ENCODE measurements at places on chromosomes 5 and 9. TPM values are rescaled to one million over a fixed set of nuclear protein-coding genes. Genes with fewer than 3 reads are reported as not detected.

DNA sequence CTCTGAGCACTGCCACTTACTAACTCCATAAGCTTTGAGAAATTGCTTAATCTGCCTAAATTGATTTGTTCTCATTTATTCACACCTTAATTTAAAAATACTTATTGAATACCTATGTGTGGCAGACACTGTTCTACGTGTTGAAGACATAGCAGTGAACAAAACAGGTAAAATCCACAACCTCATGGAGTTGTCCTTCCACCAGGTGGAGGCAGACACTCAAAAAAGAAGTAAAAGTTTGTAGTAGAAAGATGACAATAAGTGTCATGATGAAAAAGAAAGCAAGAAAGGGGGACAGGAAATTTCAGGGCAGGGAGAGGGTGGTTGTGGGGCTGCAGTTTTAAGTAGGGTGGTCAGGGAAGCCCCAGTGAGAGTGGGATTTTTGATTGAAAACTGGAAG lies 94.9 kb downstream of the SREK1 start:
- DNase-seq: no peak

DNA sequence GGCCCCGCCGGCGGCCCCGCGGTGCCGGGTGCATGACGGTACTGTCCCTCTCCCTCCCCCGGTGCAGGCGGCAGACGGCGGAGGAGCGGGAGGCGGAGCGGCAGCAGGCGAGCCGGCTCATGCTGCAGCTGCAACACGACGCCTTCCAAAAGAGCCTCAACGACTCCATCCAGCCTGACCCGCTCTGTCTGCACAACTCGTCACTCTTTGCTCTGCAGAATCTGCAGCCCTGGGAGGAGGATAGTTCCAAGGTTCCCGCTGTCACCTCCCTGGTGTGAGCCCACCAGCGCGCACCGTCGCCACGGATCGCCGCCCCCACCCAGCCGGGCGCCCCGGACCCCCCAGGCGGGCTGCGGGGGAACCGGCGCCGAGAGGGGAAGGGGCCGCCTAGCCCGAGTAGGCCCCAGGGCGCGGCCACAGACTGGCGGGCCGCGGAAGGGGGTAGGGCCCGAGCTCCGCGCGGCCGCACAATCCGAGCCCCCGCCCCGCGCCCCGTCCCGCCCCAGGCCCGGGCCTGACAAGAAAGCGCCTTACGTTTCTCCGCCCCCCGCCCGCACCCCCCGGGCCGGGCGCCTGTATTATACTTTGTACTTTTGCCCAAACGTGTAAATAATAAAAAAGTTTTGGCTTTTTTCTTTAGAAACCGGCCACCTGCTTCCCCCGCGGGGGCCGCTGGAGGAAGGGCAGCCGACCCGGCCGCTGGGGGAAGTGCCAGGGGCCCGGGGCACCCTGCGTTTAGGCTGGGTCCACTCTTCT lies 2.5 kb downstream of the TLX3 start:
- no peak for DNase-seq

- peak; percentile 68 for DNase-seq
Observed at GRCh38 chr9:124574534-124575375, 67.6 kb upstream of the NR5A1 start.

- no peak for DNase-seq
Observed at GRCh38 chr5:123089914-123090660, 1.0 kb downstream of the PRDM6 start.

DNA sequence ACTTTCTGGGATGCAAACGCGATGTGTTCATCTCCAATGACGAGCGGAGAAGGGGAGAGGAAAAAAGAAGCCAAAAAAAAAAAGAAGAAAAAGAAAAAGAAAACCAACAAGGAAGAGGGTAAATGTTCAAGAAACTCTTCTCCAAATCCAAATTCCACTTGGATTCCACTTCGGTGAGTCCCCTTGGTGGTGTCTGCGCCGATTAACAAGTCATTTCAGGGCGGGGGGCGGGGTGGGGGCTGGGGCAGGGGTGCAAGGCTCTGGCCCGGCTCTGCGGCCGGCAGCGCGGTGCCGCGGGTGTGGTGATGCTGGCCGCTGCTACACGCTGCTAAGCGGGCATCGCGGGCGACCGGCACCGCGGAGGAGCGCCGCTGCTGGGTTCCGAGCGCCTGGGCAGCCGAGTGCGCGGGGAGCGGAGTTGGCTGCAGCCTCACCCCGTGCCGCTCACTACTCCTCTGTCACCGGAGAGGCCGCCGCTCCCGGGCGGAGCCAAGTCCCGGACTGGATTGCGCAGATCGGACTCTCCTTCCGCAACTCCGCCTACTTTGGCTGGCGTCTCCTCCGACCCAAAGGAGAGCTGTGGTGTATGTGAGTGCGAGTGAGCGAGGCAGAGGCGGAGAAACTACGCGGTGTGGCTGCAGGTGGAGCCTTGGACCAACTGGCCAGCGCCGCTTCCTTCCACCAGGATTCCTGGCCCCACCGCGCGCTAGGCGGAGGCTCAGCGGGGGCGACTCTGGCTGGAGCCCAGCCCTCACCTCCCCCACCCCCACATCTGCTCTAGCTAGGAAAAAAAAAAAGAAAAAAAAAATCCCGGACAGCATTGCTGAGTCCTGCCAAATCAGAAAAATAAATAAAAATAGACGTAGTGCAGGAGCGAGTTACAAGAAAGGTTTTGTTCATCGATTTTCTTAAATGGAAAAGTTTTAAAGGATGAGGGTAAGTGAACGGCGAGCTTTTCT lies at the start of gene SEMA6A:
Gene SEMA6A, minus strand, starts transcription at position 457 of the 959 bp plus-strand sequence. CDS start 69,879 bp downstream, outside the sequence.
- no peak for DNase-seq

DNA sequence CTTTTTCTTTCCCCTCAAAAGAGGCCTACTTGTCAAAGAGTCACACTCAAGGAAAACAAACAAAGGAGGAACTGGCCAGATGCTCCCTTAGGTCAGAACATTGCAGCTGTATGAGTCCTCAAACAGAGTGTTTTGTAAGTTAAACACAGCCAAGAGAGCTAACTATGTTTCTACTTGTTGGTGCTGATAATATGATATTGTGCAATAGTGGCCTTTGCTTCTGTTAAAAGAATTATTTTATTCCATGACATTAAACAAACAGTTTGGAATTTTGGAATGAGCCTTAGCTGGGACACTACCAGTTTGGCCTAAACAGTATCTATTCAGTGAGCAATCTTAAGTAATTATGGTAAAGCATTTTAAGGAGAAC lies 56.0 kb upstream of the TPD52L3 start:
- DNase-seq: no peak

GRCh38 chr5:179698935-179699615 lies at the start of gene CANX:
Gene CANX (plus strand): TSS chr5:179698967. CDS start chr5:179705682, 6,715 bp downstream.
- no peak for DNase-seq

DNA sequence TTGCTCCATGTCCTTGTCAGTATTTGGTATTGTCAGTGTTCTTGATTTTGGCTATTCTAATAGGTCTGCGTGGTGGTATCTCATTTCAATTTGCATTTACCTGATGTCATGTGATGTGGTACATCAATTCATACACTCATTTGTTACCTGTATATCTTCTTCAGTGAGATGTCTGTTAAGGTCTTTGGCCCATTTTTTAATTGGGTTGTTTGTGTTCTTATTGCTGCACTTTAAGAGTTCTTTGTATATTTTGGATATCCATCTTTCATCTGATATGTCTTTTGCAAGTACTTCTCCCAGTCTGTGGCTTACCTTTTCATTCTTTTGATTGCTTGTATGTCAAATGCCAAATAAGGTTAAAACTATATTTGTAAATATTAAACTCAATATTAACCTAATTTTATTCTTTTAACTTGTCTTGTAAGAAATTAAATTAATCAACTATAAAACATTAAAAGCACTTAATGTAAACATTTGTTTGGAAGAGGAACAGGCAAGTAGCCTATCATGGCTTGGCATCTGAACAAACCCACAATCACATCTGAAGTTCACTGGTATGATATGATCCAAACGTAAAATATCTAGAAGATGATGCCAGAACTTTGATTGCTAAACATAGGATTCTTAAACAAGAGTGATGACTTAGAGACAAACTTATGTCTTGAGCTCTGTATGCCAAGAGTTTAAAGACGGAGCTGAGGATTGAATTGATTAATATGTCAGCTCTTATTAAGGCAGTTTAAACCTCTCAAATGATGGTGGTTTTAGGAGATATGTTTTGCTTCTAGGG lies 587.3 kb downstream of the ANXA1 start:
- DNase-seq: no peak

DNA sequence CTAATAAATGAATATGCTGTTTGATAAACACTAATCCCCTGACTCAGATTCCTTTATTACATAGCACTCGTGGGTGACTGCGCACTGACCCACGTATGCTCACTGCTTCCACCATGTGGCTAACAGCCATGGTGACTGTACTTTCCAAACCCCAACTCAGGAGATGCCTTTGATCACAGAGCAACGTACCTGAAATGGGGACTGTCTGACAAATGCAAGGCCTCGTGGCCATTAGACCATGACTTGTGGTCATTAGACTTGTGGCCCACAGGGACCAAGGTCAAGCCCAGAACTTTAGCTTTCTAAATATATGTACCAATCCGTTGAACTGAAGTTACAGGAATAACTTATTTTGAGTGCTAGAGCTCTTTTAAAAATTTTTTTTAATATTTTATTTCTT lies 46.6 kb downstream of the CYFIP2 start:
- peak; percentile 36 for DNase-seq

- no peak for DNase-seq
Observed at GRCh38 chr9:74487395-74487794, 9.7 kb upstream of the RORB start.

SHOC1 gene
- total RNA-seq: 0.10 TPM
